ENCODE measurements at places on chromosomes 2 and 18. TPM values are rescaled to one million over a fixed set of nuclear protein-coding genes. Genes with fewer than 3 reads are reported as not detected.

- H3K4me3 ChIP-seq = no peak overlapping the region
- DNase-seq = no peak
- H3K27ac ChIP-seq = peak overlapping the region; percentile 14
- peaks cover 16% of the 10 kb centered on the region for H3K4me1 ChIP-seq
- H3K27me3 ChIP-seq = peaks cover 79% of the 10 kb centered on the region
Observed at GRCh38 chr2:118852605-118853128, 5.2 kb upstream of the EN1 start.

Gene ANKAR
- 5.2 TPM for total RNA-seq

Gene MYCN
- total RNA-seq = not detected

GRCh38 chr2:229856413-229856812 lies 65.4 kb downstream of the TRIP12 start:
- H3K4me1 ChIP-seq = peaks cover 22% of the 10 kb centered on the region
- H3K27me3 ChIP-seq = no peaks in the 10 kb centered on the region
- H3K4me3 ChIP-seq = no peak overlapping the region
- peaks cover 49% of the 10 kb centered on the region for H3K36me3 ChIP-seq

GRCh38 chr2:237498341-237498740 lies 11.3 kb downstream of the MLPH start:
- H3K36me3 ChIP-seq = no peaks in the 10 kb centered on the region
- no peak overlapping the region for H3K4me3 ChIP-seq
- no peaks in the 10 kb centered on the region for H3K4me1 ChIP-seq
- no peak for DNase-seq
- H3K27me3 ChIP-seq = peaks cover 26% of the 10 kb centered on the region
